Glomerular endothelial cell (primary cell): ENCODE measurements at places on chromosomes 6 and 20. TPM values are rescaled to one million over a fixed set of nuclear protein-coding genes. Genes with fewer than 3 reads are reported as not detected.

Gene CAP2
- 2.7 and 3.7 TPM in 2 replicates for total RNA-seq

Gene TTK
- total RNA-seq, result 4.0 and 7.2 TPM in 2 replicates

Gene HEBP2
- 40.7 and 63.9 TPM in 2 replicates for total RNA-seq

Gene SCAF8
- 24.7 and 32.6 TPM in 2 replicates for total RNA-seq

Gene CCN5
- total RNA-seq, result not detected in 2 replicates

Gene GLO1
- total RNA-seq, result 127 and 156 TPM in 2 replicates

Gene UNC5CL
- 0.10 TPM in 1 of 2 replicates, not detected in the other for total RNA-seq

DNA sequence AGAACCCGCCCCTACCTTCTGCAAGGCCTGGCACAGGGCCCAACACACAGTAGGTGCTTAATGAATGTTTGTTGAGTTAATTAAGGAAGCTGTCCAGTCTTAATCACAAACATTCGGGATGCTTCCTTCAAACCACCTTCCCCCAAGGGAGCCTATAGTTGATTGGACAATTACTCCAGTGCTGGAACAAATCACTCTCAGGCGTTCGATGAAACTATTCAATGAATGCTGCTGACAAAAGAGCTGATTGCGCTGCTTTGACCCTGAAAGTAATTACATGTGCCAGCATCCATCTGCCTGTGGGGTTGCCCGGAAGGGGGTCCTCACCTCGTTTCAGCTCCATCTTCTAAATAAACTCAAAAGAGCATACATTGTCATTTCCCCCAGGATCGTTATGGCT lies 112.0 kb upstream of the SRSF6 start:
- no peak for DNase-seq

DNA sequence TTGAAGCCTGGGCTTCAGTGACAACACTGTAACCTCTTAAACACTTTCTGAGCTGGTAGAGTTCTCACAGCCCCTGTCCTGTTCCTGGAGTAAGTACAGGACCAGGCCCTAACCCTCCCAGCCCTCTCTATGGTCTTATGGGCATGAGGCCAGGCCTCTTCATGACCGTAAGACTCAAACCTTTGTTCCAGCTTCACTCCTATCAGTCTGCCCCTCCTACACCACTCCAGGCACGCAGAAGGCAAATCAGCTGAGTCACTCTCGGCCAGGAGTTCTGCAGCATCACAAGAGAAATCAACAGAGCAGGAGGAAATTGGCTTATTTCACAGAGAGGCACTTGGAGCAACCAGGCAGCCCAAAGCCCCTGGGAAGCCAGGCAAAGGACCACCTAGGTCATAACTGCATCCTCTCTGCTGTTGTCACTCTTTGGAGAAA lies 25.3 kb upstream of the CHD6 start:
- DNase-seq, result no peak

- DNase-seq, result no peak
These were observed at the start of gene POPDC3 for GRCh38 chr6:105179244-105180065. TSS of gene POPDC3 (minus strand) at chr6:105180014. CDS start at chr6:105161909, 18,105 bp downstream.

- no peak for DNase-seq
These were observed 8.5 kb upstream of the PTCRA start for GRCh38 chr6:42907336-42907735.

DNA sequence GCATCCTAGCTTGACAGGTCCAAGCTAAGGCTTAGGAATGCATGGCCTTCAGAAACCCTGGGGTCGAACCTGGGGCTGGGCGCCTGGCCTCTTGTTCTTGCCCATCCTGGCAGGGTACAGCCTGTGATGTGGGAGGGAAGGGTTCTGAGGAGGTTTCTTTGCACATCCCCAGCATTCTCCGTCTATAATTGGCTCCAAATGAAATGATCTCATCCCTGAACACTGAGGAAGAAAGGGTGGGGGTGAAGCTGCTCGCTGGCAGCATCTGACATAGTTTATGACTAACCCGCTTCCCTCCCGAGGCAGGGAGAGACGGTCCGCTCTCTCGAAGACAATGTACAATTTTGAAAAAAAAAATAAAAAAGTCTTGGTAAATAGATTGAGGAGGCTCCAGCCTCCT lies 67.1 kb upstream of the ZNFX1 start:
- no peak for DNase-seq

- no peak for DNase-seq
These were observed 2.2 kb upstream of the RWDD1 start for GRCh38 chr6:116568821-116569755.

DNA sequence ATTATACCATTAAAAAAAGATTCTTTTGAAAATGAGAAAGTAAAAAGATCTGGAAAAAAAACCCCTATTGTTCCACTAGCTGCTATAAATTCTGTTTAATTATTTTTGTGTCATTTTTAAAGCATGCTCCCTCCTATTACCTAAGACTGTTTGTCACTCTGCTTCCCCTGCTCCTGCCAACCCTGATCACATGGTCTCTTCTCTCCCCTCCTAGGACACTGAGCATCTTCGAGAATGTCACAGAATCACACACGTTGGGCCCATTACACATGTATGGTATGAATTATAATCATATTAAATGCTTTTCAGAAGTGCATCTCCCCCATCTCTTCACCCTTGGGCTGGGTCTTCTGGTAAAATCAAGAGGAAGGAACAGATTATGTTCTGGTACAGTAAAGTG lies 6.2 kb downstream of the SNAP91 start:
- DNase-seq, result no peak

DNA sequence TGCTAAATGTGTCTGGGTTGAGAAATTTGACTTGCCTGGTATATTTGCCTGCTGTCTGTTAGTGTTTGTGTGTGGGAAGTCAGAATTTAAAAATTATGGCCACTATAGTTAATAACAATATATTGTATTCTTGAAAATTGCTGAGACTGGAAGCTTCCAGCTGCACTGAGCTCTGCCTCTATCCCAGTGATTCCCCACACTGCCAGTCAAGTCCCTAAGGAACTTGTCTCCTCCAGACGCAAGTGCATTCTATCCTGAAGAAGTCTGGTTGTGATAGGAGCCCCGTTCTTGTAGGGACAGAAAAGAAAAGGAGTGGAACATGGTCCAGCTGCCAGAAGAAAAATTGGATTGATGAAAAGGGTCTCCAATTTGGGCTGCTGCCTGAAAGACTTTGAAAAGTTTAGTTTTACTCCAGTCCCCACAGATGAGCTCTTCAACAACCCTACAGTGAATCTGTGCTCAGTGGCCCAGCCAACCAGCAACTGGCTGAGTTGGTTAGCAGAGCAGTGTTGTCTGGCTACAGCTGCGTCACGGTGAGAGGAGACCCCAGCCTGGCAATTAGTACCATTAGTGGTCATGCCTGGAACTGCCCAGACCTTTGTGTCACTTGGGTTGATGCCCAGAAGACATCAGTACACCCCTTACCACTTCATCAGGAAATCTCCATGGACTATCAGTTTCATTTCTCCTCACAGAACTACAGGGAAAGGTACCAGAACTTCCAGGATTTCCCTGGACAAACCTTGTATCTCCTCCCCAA lies 183.1 kb upstream of the MCHR2 start:
- no peak for DNase-seq

DNA sequence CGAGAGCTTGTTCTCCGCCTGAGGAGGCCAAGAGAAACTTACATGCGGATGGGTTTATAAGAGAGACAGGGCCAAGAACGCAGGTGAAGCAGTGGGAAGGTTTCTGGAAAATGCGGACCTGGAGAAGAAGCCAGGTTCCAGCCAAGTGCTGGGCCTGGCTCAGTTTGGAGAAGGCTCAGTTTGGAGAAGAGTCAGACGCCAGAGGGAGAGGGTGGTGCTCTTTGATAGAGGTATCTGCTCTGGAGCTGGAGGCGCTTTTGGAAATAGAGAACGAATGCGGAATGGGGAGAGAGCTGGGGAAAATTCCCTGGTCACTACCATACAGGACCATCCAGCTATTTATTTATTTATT lies 753 bp downstream of the RSPH9 start:
- DNase-seq, result no peak

GRCh38 chr6:42040856-42041480 lies 9.4 kb upstream of the TAF8 start:
- DNase-seq, result no peak

DNA sequence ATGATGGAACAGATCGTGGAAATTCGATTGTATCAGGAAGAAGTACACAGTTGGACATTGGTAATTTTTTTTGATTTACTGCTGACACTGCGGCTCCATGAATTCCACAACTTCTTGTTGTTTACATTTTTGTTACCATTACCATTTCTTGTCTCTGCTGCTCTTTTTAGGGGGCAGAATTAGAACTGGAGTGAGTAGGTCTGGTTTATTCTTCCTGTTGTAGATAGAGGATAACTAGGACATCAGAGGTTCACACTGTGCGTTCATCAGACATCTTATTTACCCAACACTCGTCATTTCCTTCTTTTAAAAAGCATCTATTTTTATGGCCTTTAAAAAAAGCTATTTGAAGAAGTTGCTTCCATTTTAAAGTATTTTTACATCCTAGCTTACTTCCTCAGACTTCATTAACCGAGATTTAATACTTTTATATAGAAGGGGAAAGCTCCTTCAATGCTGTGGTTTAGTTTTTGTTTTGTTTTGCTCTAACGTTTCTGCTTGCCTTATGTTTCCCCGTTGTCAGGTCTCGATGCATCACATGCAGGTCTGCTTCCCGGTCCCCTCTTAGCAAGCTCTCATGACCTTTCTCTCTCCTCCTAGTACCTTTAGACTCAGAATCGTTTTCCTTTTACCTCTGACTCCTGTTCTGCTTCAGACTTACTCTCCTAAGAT lies 139.1 kb downstream of the ARID1B start:
- DNase-seq, result no peak

GRCh38 chr6:105644073-105644489 lies 241.2 kb upstream of the PREP start:
- no peak for DNase-seq

GRCh38 chr6:133288662-133289061 lies 47.5 kb downstream of the EYA4 start:
- DNase-seq, result no peak

- DNase-seq, result no peak
These were observed 78.7 kb upstream of the AFDN start for GRCh38 chr6:167748046-167748445.

DNA sequence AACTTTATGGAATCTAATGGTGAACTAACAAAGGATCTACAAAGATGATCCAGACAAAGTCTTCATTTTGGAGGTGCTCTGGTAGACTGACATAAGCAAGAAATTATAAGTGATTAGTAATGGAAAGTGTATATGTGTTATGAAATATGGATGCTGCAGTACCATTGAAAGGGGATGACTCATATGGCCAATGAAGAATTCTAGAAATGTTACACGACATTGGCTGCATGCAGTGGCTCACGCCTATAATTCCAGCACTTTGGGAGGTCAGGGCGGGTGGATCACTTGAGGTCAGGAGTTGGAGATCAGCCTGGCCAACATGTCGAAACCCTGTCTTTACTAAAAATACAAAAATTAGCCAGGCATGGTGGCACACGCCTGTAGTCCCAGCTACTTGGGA lies 23.5 kb downstream of the CFAP206 start:
- DNase-seq, result no peak

DNA sequence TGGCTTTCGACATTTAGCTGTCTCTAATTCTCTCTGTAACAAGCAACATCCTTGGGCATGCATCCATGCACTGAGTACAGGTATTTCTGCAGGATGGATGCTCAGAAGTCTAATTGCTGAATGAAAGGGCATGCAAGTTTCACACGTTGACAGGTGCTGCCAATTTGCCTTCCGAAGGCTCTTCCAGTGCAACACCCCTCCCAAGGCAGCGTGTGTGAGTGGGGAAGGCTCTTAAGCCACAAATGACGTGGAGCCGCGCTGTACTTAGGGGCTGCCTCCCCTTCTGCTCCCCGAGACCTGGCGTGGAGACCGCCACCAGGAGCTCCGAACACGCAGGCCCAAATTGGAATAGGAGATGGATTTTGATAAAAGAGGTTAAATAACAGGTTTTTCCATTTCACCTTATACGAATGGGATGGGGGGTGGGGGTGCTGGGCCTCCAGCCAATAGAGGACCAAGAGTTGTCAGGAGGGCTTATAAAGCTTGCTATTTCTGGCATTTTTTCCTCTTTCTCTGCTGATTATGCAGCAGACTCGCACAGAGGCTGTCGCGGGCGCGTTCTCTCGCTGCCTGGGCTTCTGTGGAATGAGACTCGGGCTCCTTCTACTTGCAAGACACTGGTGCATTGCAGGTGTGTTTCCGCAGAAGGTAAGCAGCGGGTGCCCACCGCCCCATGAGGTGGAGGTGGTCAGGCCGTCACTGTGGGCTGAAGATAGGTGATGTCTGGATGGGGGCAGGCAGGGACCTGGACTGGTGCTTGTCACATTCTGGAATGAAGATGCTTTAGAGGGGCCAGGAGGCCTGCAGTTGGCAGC lies 30.9 kb downstream of the TOX2 start:
- DNase-seq, result no peak

- no peak for DNase-seq
These were observed 7.9 kb downstream of the MAP3K4 start for GRCh38 chr6:160999516-160999915.

- DNase-seq, result no peak
These were observed 20.2 kb downstream of the RIPK1 start for GRCh38 chr6:3088446-3088845.

DNA sequence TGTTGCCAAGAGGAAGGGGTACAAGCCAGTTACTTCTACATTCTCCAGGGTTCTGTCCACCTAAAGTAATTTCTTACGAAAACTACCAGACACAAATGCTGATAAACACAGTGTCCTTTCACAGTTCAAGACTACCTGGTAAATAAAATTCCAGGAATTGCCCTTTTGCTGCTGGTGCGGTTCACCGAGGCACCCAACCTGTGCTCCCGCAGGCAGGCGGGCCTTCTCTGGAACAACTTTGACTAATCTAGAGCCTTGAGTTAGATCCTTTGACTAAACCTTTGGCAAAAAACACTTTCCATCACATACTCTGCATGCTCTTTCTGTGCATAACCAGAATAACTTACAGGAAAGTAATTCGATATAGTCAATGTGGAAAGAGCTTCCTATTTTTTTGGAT lies 107.0 kb downstream of the HUS1B start:
- no peak for DNase-seq

- DNase-seq, result no peak
These were observed 84.5 kb downstream of the HIVEP2 start for GRCh38 chr6:142860498-142860897.

DNA sequence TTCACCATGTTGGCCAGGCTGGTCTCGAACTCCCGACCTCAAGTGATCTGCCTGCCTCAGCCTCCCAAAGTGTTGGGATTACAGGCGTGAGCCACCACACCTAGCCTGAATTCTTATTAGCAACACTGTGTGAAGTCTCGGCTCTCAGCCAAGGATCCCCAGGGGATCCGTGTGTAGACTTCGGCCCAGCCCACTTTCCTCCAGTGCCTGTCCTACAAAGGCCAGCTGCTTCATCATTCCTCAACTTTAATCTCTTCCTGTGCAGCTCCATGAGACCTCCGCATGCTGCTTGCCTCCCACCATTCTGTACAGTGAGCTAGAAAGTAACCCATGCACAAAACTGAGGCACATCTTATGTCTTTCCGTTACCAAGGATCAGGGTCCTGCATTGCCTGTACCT lies 71.8 kb downstream of the SAMD3 start:
- DNase-seq, result no peak

GRCh38 chr6:141437011-141437410 lies 695.7 kb upstream of the GJE1 start:
- DNase-seq, result no peak

GRCh38 chr6:35388030-35388429 lies 45.7 kb downstream of the PPARD start:
- no peak for DNase-seq
